ENCODE measurements at places on chromosomes 16 and 17. TPM values are rescaled to one million over a fixed set of nuclear protein-coding genes. Genes with fewer than 3 reads are reported as not detected.

PHF12 gene
- total RNA-seq = 44.5 TPM

DNA sequence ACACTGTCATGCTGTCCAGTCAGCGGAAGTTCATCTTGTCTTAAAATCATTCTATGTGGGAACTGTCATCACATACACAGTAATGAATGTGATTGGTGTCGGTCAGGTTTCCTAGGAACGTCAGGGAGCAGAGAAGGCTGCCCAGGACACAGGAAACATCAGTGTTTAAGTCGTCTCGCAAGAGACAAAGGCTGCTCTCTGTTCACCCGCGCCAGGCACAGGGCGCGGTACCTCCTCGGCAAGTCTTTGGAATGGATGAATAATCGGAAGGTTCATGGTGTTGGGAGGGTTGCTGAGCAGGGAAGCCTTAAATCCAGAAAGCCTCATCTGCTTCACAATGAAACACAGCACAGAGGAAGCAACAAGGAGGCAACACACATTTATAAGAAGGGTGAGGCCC is 148.2 kb downstream of the CPPED1 start:
- no peak for DNase-seq

THAP11 gene
- 27.2 TPM for total RNA-seq

ARL5C gene
- total RNA-seq = not detected

DLX4 gene
- total RNA-seq = not detected

GRCh38 chr16:79599837-79600637 is 500 bp downstream of the MAF start:
- DNase-seq = peak; percentile 61

NDEL1 gene
- total RNA-seq = 60.0 TPM

- DNase-seq = no peak
Observed at GRCh38 chr17:72069586-72070202, 51.1 kb upstream of the SOX9 start.

DNA sequence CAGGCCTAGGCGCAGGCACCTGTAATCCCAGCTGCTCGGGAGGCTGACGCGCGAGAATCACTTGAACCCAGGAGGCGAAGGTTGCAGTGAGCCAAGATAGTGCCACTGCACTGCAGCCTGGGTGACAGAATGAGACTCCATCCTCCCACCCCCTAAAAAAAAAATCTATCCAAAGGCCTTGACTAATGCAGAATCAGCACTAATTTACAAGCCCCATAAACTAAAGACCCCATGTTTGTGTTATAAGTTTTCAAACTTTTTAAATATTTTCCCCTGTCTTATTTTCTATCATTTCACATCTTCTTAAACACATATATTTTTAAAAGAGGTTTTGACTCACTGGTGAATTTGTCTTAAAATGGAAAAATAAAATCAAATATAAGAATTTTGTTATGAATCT is 713.1 kb downstream of the WWOX start:
- DNase-seq = no peak

PLCD3 gene
- 63.6 TPM for total RNA-seq

RPH3AL gene
- 26.7 TPM for total RNA-seq

- no peak for DNase-seq
Observed at GRCh38 chr17:78428836-78429617, 50.6 kb downstream of the PGS1 start.

DNA sequence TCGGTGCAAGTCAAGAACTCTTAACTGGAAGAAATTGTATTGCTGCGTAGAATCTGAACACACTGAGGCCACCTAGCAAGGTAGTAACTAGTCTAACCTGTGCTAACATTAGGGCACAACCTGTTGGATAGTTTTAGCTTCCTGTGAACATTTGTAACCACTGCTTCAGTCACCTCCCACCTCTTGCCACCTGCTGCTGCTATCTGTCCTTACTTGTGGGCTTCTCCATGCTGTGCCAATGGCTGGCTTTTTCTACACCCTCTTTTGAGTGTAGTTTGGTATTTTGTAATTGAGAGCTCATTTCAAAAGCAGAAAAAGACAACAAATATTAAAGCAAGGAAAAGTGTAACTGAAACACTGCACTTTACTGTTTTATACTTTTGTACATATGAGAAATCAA is 7.7 kb upstream of the RASL10B start:
- no peak for DNase-seq

CCL2 gene
- 32.0 TPM for total RNA-seq

DNA sequence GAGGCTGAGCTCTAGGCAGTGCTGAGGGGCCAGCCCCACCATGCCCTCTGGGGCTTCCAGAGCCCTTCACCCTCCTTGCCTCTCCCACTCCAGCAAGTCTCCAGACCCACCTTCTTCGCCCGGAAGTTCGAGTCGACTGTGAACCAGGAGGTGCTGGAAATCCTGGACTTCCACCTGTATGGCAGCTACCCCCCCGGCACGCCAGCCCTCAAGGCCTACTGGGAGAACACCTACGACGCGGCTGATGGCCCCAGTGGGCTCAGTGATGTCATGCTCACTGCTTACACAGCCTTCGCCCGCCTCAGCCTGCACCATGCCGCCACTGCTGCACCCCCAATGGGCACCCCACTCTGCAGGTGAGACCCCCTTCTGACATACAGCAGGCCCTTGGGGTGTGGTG is 10.5 kb downstream of the XYLT2 start:
- no peak for DNase-seq

CHST5 gene
- 0.63 TPM for total RNA-seq

MRPL12 gene
- total RNA-seq = 48.6 TPM

HOXB9 gene
- 0.26 TPM for total RNA-seq
